ENCODE measurements at places on chromosomes 11 and 22.

- H3K4me1 ChIP-seq = no peaks in the 10 kb centered on the region
- H3K4me3 ChIP-seq = no peak overlapping the region
- no peak overlapping the region for H3K27ac ChIP-seq
- no peaks in the 10 kb centered on the region for H3K36me3 ChIP-seq
- H3K27me3 ChIP-seq = no peaks in the 10 kb centered on the region
These were observed 470.2 kb upstream of the API5 start for GRCh38 chr11:42841556-42841955.

- DNase-seq = no peak
- no peak overlapping the region for H3K27ac ChIP-seq
- no peaks in the 10 kb centered on the region for H3K27me3 ChIP-seq
- H3K4me1 ChIP-seq = no peaks in the 10 kb centered on the region
These were observed 253.0 kb downstream of the INSC start for GRCh38 chr11:15367695-15368094.

DNA sequence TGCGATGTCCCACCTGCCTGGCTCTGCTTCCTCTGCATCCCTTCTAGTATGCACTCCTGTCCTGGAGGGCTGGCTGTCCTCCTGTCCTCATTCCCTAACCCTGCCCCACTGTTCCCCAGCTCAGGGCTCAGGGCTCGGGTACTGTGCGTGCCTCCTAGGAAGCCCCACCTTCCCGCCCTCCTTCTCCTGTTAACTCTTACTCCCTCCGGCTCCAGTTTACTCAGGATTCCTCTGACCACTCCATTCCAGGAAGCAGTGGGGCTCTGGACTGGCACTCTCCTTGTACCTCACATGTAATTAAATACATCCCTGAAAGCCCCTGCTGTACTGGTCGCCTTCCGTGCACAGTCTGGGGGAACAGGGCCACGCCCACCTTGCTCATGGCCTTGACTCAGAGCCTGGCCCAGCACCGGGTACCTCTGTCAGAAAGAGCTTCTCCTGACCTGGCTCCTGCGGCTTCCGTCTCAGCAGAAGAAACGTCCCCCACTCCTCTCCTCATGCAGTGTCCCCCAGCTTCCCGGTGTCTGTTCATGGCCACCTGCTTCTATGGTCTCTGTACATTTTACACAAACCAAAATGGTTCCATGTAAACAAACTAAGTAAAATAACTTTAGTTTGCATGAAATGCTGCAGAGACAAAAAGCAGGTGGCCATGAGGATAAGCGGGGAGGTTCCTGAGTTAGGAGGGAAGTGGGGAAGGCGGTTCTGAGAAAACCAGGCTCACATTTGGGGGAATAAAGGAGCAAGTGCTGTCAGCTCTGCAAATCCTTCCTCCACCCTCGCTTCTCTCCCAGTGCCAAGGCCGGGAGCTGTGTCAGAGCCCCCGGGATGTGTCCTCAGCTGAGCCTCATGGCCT lies 445.9 kb downstream of the BRD1 start:
- no peaks in the 10 kb centered on the region for H3K4me1 ChIP-seq
- H3K36me3 ChIP-seq = no peaks in the 10 kb centered on the region
- H3K4me3 ChIP-seq = no peak overlapping the region

GRCh38 chr11:1560002-1560648 lies 11.9 kb downstream of the DUSP8 start:
- H3K27ac ChIP-seq = no peak overlapping the region
- DNase-seq = no peak
- H3K4me3 ChIP-seq = no peak overlapping the region
- no peaks in the 10 kb centered on the region for H3K27me3 ChIP-seq

DNA sequence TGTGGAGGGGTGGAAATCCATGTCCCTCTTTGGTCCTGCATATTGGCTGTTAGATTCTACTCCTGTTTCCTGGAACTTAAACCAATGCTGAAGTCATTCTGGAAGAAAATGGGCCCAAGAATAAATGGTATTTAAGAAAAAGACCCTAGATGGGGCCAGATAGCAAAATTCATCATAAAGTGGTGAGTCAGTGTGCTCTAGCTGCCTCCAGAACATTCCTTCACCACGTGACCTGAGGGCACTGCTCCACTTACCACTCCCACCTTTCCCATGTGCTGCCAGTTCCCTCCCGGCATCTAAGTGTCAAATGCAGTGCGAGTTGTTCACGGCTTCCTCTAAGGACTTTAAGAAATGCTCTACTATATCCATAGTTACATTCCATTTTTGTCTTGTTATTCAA lies 30.9 kb upstream of the NAP1L4 start:
- H3K27me3 ChIP-seq = no peaks in the 10 kb centered on the region
- H3K36me3 ChIP-seq = no peaks in the 10 kb centered on the region
- DNase-seq = no peak
- peak overlapping the region; percentile 36 for H3K27ac ChIP-seq

DNA sequence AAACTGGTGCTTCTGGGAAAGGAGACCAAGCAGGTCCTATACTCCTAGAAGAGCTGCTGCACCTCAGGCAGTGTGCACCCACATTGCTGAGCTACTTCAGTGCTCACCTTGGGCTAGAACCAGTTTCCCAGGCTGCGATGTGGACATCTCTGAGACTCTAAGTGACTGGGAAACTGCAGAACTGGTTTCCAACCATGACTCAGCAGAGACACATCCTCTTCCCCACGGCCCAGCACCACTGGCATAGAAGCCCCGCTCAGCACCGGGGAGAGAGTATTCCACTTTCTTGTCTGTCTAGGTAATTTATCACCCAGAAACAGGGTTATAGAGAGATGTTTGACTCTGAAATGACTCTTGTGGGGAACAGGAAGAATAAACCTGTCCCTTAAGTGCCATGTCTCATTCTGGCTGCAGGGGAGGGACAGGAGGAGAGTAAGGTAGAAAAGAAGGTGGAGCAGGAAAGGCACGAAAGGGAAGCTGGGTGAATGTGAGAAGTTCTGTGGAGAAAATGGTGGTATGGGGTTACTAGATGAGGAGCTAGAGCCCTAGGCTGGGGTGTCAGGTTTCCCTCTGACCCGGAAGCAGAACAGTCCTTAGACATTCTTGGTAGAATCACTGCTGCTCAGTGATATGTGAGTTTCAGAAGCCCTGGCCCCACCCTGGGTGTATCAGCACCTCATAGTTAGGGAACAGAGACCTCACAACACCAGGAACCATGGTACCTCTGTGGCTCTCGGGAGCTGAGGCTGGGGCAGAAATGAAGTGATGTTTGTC lies 340.4 kb upstream of the NCAM1 start:
- H3K4me3 ChIP-seq = no peak overlapping the region
- no peak for DNase-seq
- H3K4me1 ChIP-seq = no peaks in the 10 kb centered on the region
- no peaks in the 10 kb centered on the region for H3K36me3 ChIP-seq
- H3K27ac ChIP-seq = no peak overlapping the region
- H3K27me3 ChIP-seq = no peaks in the 10 kb centered on the region
